ENCODE measurements at places on chromosomes 16 and 17.

GRCh38 chr17:66542129-66542966, 239.9 kb downstream of the PRKCA start:
- peak; percentile 69 for DNase-seq

DNA sequence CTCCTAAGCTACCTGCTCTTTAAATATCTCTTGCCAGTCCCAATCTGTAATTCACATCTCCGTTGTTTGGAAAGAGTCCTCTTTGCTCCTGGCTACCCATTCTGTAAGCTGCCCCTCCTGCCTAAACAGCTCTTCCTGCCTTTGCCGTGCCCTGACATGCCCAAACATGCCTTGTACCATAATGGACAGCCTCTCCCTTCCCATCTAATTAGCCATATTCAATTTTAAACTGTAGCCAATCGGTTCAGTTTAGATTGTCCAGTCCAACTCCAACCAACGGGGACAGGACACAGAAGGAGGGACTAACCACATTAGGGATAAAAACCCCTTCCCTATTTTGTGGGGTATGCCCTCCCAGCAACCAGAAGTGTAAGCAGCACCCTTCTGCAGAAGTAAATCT, 30.6 kb upstream of the CLEC3A start:
- no peak for DNase-seq

GRCh38 chr17:64146418-64147109, 16.6 kb upstream of the ERN1 start:
- peak; percentile 55 for DNase-seq

GRCh38 chr17:36731811-36732210, 130.4 kb downstream of the MRM1 start:
- DNase-seq, result no peak

DNA sequence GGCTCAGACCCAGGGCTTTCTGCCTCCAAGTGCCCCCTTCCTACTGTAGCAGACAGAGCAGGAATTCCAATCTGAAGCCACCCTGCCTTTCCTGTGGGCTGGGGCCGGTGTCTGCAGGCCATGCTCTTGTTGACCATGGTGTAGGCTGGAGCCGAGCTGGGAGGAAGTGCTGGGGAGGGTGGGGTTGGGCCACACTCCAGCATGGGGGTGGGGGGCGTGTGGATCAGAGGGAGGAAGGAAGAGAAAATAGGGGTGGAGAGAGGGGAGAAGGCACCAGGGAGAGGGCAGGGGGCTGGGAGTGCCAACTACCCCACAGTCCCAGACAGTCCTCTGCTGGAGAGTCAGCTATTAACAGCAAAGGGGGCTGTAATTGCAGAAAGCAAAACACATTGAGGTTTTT, 54.3 kb upstream of the JPH3 start:
- DNase-seq, result no peak

GRCh38 chr17:45819632-45820031, 25.0 kb upstream of the SPPL2C start:
- DNase-seq, result no peak

- DNase-seq, result peak; percentile 7
These were observed 55.3 kb downstream of the NUP88 start for GRCh38 chr17:5364156-5364555.

DNA sequence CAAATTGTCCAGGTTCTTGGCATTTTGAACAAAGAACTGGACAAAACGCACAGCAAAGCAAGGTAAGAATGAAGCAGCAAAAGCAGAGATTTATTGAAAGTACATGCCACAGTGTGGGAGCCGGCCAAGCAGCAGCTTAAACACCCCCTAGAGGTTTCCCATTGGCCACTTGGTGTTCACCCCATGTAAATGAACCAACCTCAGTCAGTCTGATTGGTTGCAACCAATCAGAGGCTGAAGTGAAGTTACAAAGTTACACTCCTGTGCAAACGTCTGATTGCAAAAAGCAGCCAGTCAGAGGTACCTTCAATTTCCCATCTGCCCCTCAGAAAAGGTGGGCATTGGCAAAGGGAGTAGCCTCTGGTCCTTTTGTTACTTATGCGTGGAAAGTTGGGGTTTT, 8.8 kb upstream of the ZNF263 start:
- peak; percentile 45 for DNase-seq
